ENCODE measurements at places on chromosomes 3 and 15.

DNA sequence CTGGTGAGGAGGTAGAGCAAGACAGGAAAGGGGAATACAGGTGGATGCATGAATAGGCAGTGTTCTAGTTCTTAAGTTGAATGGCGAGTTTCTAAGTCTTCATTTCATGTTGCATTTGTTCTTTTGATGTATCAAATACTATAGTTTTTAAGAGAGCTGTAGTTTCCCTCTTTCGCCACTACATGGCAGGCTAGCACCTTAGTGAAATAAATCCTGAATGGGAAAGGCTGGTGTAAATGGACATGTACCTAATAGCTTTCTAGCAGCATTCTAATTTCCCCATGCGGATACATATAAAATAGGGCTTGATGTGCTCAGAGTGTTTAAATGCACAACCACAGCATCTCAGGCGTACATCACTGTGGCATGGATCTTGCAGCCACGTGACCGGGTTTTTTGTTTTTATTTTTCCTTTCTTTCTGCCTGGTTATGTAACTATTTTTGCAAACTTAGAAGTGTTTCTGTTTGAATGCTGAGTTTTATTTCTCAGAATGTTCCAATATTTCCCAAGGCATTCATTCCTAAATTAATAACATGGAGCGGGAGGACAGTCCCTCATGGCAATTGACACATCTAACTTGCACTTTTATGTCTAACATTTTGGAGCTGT lies 23.5 kb upstream of the CLN6 start:
- no peak for DNase-seq

- no peak for DNase-seq
Observed at GRCh38 chr3:38030126-38031021, 932 bp upstream of the PLCD1 start.

- no peak for DNase-seq
Observed at GRCh38 chr15:79948095-79948695, 22.8 kb downstream of the BCL2A1 start.

DNA sequence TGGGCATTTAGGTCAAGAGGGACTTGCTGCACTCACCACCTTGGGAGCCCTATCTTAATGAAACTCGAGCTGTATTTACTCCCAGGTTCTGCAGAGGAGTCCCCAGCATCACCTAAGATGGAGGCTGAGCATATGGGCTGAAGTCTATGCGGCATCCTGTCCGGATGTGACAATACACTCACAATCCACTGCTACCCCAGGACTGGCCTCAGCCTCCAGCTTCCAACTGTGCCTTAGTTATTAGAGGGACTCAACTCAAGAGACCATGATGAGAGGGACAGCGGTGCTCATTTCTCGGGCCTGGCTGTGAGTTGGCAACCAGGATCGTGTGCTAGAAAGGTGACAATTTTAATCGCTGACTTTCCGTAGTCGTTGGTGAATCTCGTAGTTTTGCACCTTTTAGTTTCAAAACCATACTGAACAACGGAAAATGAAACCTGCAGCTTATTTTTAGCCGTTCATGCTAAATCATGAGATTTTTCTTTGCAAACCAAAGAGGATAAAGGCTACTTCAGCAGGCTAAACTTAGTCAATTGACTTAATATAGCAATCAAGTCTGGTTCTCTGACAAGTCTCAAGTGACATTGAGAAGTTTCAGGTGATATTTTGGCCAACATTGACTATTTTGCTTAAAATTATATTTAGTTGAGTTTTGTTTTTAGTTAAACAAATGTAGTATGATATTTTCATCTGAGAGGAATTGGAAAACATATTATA lies 11.1 kb downstream of the ZBTB38 start:
- no peak for DNase-seq

DNA sequence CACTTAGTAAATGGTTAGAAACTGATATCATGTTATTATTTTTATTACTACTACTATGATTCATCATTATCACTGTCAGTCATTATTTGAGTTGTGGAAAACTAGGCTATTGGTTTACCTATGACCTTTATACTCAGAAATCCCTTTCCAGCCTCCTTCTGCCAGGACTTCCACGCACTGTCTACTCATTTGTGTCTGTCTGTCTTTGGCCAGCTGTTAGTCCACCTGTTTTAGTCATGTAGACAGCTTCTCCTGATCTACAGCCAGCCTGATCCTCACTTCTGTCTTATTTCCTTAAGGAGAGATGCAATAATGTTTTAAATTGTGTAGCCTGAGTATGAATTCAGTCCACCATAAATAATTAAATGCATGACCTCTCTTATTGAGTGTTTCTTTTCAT lies 162.8 kb downstream of the EPHA3 start:
- no peak for DNase-seq

- DNase-seq: no peak
Observed at GRCh38 chr15:90203922-90204321, 2.8 kb downstream of the SEMA4B start.

DNA sequence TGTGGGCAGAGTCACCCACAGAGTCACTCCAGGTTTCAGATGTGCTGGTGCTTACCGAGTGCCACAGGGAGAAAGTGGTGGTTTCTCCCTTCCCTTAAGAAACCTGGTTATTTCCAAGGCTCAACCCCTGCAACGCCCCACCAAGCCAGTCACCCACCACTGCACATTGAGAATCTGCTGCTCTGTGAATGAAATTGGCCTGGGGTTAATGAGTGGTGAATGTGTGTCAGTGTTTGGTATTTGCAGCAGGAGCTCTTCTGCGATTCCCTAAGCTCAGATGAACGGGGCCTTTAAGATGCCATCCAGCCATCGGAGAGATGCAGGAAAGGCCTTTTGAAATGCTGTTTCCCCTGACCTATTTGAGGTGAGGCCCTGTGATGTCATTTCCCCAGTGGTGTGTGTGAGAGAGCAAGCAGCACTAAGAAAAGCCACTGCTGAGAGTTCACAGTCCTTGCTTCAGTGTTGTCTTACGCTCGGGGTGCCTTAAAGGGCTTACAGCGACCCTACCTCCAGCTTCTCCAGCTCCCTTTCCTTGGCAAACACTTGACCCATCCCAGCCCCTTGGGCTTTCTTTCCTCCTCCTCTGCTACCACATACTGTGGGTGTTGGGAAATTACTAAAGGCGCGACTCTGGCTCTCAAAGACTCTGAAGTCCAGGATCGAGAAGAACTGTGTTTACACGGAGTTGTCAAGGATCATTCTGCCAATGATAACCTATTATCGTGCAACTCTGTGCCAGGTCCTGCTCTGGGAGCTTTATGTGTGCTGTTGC lies 68.9 kb downstream of the SMAD3 start:
- DNase-seq: peak; percentile 69

- DNase-seq: no peak
Observed at GRCh38 chr15:42650208-42651066, 75.0 kb downstream of the STARD9 start.

DNA sequence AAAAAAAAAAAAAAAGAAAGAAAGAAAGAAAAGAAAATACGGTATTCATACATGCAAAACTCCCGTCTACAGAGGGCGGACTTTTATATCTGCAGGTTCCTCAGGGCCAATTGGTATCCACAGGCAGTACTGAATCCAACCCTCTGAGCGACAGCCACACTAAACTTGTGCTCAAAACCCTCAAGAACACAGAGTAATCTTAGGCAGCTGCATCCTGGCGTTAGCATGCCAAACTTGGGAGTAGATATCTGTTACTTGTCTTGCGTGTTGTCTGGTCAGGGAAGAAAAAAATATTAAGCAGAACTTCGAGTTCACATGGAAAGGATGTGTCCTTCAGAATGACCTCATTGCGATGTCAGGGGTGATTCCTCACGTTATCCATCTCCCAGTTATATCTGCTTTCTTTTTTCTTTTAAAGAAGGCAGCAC lies 12.8 kb downstream of the SNAP23 start:
- DNase-seq: no peak

Data from T-helper 22 cell (primary cell).